ENCODE measurements at places on chromosomes 7 and 10. TPM values are rescaled to one million over a fixed set of nuclear protein-coding genes. Genes with fewer than 3 reads are reported as not detected.

DNA sequence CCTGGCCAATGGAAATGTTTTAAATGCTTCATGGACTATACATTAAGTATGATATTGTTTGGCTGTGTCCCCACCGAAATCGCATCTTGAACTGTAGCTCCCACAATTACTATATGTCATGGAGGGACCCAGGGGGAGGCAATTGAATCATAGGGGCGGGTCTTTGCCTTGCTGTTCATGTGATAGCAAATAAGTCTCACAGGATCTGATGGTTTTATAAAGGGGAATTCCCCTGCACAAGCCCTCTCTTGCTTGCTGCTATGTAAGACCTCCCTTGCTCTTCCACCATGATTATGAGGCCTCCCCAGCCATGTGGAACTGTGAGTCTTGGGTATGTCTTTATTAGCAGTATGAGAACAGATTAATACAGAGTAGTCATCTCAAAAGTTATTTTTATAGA is 32.4 kb upstream of the GRB10 start:
- DNase-seq = no peak

DNA sequence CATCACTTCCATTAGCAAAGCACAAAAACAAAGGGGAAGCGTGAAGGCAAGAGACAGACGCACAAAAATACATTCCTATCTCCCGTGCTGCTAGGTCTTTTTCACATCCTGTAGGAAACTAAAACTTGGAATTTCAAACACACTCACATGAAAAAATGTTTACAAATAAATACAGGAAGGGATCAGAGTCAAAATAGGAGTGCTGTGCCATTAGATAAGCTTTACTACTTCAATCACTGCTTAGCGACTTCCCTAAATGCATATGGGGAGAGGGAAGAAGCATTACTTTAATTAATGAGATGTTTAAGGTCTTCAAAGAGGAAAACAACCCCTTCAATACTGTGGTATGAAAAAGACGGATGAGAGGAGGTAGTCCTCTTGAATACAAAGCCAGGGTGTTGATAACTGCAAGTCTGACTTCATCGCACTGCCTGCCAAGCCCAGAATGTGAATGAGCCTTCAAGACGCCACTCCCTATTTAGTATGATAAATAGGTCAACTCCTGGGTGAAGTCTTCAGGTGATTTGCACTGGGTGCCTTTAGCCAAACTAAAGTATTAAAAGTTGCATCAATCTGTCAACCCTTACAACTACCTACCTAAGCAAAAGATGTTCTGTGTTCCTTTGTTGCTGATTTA is 13.9 kb downstream of the PARD3 start:
- DNase-seq = no peak

- DNase-seq = no peak
These were observed 111.3 kb downstream of the FRMD4A start for GRCh38 chr10:14219411-14219810.

DNA sequence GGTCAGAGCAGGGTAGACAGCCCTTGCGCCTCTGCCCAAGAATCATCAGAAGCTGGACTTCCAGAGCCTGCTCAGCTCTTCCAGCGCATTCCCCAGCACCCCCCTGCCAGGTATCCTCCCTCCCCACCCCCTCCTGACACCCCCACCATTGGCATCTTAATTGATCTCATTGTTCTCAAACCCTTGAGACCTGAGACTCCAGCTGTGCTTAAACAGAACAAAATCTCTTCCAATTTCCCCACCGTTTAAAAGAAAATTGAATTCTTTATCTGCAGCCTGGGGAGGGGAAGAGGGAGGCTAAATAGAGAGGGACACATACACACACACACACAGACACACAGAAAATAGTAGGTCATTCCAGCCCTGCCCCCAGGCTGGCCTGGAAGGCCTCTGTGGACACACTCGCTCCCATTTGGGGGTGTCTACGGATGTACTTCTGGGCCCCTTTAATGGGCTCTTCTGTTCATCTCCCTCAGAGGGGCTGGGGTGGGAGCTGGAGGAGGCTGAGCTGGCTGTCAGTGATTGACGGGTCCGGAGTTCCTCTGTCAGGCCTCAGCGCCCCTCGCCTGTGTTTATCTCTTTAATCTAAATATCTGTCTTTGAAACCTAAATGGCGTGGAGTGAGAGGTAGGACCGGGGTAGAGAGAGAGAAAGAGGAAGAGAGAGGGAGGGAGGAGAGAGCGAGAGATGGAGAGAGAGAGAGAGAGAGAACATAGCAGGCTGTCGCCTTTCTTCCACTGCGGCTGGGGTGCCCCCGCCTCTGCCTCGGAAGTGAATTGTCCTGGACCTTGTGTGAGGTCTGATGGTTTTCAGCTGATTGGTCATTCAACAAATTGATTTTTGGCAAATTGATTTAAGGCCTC is 61.7 kb downstream of the C10orf105 start:
- no peak for DNase-seq

LBX1 gene
- polyA plus RNA-seq = not detected

Data from keratinocyte (primary cell).